CD4-positive, CD25-positive, alpha-beta regulatory T cell (primary cell): ENCODE measurements at places on chromosomes 6 and 20.

GRCh38 chr6:79427721-79428120 is 109.5 kb downstream of the LCA5 start:
- no peak for DNase-seq

GRCh38 chr6:139050770-139051313 is 22.3 kb downstream of the ABRACL start:
- DNase-seq: peak; percentile 16

GRCh38 chr6:53999088-53999755 is 112.0 kb upstream of the MLIP start:
- DNase-seq: no peak

- no peak for DNase-seq
These were observed 82.1 kb downstream of the PREP start for GRCh38 chr6:105320765-105321164.

DNA sequence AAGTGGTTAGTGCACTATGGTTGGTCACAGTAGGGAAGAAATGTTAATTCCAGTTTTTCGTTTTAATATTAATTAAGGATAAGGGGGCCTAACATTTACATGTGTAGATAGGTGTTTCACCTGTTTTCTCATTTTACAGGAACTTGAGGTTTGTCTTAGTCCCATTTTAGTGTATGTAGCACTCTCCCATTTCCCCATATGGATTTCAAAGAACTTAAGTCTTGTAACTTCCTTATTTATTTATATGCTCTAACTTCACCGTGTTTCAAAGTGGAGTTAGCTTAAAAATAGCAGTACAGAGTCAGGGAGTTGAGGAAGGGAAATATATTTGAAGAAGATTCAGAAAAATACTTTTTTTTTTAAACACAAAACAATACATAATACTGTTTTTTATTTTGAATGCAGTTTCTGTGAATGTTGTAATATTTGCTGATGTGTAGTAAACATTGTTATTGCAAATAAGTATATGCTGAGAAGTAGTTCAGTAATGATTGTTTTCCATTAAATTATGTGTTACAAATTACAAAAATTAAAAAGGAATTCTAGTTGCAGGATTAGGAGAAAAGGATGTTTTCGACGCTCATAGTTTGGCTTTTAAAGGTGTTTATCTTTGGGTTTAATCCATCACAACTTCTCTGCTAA is 3.5 kb downstream of the SCAF8 start:
- DNase-seq: no peak

- no peak for DNase-seq
These were observed 180.6 kb upstream of the PDE10A start for GRCh38 chr6:165843568-165844113.

DNA sequence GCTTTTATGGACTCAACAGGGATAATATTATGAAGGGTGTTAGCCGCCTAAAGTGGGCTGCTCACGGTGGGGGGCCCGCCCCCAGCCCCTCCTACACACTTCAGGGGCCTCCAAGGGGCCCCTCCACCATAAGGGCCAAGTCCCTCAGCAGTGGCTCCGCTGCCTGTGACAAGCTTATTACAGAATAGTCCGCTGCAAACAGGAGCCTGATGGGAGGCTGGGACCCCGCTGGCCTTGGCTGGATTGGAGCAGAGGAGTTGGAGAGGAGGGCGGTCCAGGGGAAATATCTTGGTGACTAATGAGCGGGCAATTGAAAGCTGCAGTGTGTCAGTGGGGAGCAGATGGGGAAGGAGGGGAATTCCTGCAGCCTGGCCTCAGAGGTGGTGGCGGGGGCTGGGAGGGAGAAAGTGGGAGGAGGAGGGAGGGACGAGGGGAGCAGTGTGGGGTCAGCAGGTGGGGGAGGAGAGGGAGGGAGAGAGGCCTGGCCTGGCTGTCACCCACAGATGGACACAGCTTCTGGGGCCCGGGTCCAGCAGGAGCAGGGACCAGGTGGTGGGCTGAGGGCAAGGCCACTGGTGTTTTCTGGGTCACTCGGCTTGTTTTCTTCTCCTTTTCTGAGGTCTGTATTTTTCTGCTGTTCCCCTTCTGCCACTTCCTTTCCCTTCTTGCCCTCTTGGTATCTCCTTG is 57.6 kb upstream of the FOXP4 start:
- no peak for DNase-seq

DNA sequence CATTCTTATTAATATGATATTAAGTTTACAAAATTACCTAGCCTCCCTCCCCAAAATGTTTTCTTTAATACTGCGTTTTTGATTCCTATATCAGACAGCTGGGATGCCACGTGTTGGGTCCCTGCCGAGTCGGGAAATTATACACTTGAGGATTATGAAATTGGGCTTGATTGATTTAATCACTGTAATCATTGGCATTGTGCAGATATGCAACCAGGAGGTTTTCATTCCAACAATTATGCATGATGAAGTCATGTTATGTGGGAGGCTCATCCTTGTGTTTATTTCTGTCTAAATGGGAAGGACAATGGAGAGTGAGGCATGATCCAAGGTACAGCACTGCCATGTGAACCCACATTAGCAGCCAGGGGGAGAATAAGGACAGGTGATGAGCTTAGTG is 30.6 kb upstream of the RIPOR2 start:
- no peak for DNase-seq

- no peak for DNase-seq
These were observed 77.0 kb upstream of the NT5E start for GRCh38 chr6:85372915-85373270.

GRCh38 chr20:57663241-57663640 is 43.0 kb upstream of the ZBP1 start:
- no peak for DNase-seq

GRCh38 chr6:28709478-28710349 is 184.0 kb downstream of the GPX5 start:
- DNase-seq: no peak

DNA sequence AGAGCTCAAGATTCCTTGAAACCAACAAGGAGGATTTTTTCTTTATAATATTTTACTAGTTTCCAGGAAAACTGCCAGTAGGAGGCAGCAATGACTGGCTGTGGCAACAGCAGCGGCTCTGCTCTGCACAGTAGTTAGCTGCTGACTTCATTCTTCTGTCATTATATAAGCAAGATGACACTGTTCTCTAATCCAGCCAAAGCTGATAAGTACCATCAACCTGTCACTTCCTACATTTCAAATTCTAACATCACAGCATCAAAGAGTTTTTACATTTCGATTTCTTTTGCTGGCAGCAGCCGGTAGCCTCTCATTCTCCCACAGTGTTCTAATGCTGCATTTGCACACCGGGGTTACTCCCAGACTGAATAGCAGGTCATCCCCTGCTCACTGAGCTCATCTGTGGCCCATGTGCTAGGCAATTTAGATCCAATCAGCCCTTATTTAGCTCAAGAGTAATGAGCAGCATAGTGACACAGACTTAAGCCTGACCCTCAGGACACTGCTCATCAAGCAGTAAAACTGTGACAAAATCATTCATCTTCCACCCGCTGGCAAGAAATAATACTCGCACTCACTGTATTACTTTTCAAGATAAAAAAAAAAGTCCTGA is 67.8 kb downstream of the MMS22L start:
- no peak for DNase-seq

DNA sequence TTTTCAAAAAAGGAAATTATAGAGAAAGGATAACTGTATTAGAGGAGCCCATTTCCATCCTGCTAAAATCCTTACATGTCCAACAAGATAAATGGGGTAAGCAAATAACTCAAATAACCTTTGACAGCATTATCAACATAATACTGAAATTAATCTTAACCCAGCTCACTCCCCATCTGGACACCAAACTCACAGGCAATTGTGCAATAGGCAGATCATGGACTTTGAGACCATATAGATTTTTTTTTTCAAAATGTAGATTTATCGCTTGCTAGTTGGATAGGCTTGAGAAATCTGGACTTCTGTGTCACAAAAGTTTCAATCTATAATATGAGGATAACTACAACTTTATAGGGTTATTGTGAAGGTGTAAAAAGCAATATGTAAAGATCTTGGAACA is 134.4 kb upstream of the ASCC3 start:
- DNase-seq: no peak

DNA sequence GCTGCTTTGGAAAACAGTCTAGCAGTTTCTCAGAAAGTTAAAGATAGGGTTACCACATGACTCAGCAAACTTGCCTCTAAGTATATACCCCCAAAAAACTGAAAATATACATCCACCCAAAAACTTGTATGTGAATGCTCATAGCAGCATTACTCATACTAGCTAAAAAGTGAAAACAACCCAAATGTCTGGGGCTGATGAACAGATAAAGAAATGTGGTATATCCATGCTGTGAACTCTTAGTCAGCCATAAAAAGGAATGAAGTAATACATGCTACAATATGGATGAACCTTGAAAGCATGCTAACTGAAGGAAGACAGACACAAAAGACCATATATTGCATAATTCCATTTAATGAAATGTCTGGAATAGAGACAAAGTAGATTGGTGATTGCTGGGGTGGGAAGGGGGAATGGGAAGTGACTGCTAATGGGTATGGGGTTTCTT is 79.9 kb upstream of the GLP1R start:
- no peak for DNase-seq

DNA sequence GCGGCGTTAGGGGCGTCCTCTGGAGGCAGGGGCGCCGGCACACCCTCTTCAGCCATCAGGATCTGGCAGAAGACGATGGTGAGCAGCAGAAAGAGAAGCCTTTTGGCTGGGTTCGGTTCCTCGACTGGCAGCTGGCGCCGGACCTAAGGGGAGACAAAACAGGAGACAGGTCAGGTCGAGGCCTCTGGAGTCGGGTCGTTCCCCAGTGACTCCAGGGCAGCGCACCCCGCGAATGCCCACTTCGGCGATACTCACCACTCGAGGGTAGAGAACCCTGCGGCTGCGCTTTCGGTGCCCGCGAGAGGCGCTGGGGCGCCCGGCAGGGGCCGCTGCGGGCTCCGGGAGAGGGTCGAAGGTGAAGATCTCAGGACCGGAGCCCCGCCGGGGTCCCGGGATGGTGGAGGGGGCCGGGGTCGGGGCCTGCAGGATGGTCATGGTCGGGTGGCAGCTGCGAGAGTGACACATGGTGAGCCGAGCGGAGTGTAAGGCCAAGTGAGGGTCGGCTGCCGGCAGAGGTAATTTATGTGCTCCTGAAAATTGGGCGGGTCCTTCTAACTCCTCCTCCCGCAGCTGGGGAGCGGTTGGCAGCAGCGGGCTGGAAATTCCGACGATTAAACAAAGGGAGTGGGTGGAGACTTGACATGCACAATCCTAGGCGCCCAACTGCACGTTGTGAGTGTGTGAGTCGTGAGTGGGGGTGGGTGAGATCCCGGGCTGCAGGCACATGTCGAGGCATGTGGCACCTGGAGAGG is at the start of gene IER3:
Gene IER3, minus strand, starts transcription at position 494 of the 752 bp plus-strand sequence. Its CDS starts 29 bp downstream, at position 465.
- DNase-seq: peak; percentile 61

- no peak for DNase-seq
These were observed 3.9 kb downstream of the HEY2 start for GRCh38 chr6:125753218-125753936.

GRCh38 chr20:53657732-53658131 is 64.1 kb upstream of the ZNF217 start:
- no peak for DNase-seq

DNA sequence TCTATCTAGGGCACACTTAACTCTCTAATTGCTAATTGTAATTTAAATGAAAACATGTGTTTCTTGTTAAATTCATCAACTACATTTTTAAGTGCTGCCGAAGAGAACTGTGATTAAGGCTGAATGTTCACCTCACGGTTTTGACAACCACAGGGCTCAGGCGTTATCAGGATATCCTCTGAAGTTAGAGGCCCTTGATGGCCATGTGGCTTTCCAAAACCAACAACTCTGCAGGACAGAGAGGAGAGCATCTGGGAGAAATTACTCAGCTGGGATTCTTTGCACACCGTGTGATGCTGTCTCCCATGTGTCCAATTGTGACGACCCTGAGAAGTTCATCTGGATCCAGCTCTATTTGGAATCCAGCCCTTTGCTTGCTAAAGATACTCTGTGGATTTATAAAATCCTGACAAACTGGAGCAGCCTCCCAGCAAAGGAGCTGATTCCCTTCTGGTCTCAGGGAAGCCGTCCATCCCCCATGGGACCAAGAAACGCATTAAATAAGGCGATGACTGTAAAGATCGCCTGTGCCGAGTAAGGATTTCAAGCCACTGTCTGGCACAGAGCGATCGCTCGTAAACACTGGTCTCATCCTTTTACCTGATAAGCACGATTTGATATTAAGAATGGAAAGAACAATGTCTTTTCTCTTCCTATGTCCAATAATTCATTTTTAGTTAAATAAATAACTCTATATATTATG is 401.1 kb downstream of the CD83 start:
- DNase-seq: no peak

- no peak for DNase-seq
These were observed 2.2 kb downstream of the MDFI start for GRCh38 chr6:41640426-41640825.

DNA sequence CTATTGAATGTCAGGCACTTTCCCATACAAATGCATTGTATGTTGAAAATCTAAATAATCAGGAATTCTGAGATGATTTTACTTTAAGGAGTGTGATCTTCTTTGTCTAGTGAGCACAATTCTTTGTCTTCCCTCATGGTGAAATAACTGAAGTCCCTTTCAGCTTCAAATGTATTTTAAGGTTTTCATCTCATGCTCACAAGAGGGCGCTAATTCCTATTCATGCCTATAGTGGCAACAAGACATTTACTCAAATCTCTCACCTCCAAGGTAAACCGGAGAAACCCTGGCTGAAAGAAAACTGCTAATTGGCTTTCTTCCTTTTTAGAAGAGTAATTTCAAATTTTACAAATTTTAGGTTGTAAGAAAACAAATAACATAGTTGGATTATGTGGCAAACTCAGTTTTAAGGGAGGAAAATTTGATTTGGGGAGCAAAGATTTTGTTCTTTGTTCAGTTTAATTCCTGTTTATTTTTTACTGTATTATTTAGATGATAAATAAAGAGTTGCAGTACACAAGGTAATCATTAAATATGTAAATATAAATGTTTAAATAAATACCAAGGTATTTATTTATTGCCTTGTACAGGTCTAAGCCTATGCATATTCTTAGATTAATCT is 69.1 kb downstream of the SLC35F1 start:
- peak; percentile 27 for DNase-seq

DNA sequence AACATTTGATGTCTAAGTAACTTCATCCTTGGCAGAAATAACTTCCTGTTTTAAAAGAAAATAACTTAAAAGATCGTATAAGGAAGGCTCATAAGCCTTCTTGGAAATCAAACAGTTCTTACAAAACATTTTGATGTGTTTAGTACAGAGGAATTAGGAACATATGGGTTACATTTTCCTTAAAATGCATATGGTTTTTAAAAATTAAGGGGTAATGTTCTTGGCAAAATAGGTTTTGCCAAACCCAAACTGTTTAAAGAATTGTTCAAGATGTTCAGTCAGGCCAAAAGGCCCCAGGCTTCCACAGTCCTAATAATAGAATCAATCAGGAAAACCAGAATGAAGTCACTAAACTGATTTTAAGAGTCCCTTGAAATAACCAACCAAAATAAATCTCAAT is 142.7 kb upstream of the SLC35B3 start:
- no peak for DNase-seq

DNA sequence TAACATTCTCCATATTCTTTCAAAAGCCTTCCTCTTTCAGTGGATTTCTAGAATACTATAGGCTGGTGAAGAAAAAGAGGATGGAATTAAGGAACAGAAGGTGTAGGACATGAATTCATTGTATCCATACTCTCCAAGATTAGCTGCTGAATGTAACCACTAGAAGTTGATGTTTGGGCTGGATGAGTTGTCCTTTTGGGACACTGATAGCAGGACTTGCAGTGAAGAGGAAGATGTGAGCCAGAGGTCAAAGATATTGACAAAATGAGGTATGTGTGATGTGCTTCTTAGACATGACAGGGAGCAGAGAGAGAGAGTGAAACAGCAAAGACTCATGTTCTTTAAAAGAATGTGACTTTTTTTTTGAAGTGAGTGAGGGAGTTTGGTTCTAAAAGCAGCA is 134.3 kb upstream of the MAN1A1 start:
- no peak for DNase-seq
